ENCODE measurements at places on chromosomes 12 and 14.

- DNase-seq: no peak
Observed at GRCh38 chr12:50275556-50275955, 7.8 kb downstream of the LIMA1 start.

GRCh38 chr14:91693346-91693745 lies 38.5 kb downstream of the CATSPERB start:
- DNase-seq: no peak

DNA sequence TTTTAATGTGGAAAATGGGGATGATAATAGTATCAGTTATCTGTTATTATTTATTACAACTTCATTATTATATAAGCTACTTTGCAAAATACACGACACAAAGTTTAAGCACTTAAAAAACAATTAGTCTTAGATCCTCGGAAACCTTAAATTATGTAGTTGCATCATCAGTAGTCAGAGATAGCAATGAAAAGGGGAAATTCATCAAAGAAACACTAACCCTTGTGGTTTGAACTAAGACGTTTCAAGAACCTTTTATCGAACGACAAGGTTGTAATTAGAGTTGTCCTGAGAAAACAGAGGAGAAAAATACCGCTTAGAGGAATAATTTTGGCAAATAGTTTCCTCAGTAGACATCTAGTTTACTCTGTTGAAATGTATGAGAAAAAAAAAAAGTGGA lies 198.5 kb downstream of the PTPRO start:
- DNase-seq: no peak

- no peak for DNase-seq
Observed at GRCh38 chr12:94151582-94151981, 3.2 kb downstream of the PLXNC1 start.

- no peak for DNase-seq
Observed at GRCh38 chr14:97366400-97366799, 569.2 kb downstream of the VRK1 start.

- DNase-seq: no peak
Observed at GRCh38 chr12:18895946-18896345, 158.0 kb downstream of the CAPZA3 start.

GRCh38 chr12:20514598-20514997 lies 146.3 kb downstream of the PDE3A start:
- DNase-seq: no peak

- no peak for DNase-seq
Observed at GRCh38 chr12:124742111-124742510, 121.6 kb downstream of the SCARB1 start.

DNA sequence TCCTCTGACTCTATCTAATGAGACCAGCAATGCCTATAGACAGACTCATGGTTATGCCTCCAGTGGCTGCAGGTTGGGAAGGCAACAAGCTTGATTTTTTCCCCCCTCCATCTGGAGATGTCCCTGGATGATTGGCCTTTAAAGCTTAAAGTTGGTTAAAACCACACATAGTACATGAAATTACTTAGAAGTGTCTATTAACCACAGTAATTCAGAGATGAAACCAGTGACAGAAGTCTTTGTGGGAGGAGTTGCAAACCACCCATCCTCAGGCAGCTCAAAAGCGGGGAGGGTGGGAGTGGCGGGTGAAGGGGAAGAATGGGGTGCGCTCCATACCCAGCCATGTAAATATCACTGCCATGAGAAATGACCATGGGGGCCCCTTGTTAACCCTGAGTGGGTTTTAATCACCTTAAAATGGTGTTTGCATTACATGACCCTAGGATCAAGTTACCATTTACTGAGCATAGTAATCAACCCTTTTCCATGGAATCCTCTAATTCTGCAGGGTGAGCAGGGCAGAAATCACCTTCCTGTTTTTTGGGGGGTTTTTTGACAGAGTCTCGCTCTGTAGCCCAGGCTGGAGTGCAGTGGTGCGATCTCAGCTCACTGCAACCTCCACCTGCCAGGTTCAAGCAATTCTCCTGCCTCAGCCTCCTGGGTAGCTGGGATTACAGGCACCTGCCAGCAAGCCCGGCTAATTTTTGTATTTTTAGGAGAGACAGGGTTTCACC lies 133.5 kb downstream of the FOXN3 start:
- no peak for DNase-seq

DNA sequence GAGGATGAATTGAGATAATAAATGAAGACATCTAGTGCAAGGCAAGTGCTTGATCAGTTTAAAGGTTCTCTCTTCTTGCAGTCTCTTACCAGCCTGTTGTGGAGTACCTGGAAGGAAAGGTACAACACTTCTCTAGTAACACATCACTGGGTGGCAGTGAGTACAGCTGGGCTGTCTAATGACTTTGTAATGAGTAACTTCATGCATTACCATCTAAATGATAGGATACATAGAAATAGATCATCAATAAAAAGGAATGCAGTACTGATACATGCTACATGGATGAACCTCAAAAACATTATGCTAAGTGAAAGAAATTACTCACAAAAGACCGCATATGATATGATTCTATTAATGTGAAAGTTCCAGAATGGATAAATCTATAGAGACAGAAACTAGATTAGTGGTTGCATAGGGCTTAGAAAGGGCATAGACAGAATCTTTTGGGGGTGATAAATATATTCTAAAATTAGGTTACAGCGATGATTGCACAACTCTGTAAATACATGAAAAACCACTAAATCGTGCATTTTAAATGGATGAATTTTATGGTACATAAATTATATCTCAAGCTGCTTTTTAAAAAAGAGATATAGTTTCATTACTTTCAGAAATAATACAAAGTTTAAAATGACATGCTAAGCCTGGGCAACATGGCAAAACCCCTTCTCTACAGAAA lies 224.4 kb downstream of the CHST11 start:
- no peak for DNase-seq

GRCh38 chr14:87754520-87755223 lies 238.3 kb downstream of the GALC start:
- no peak for DNase-seq

DNA sequence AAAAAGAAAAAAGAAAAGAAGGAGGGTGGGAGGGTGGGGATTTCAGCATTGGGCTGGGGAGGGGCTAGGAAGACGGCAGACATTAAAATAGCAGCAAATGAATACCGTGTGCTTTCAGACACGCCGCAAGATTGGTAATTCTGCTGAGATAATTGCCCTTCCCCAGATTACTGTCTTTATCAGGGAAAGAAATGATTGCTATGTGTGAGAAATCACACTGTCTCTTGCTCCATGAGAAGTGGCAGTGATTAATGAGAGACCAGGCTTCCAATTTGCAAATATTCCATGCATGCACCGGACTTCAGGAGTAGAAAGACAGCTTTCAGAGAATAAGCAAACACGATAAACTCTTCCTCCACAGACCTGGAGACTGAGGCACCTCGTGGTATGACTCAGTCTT lies 7.6 kb upstream of the KCNA5 start:
- DNase-seq: no peak

- peak; percentile 100 for DNase-seq
Observed at GRCh38 chr12:122064025-122064777, 14.4 kb upstream of the MLXIP start.

GRCh38 chr12:110304061-110304551 lies 23.1 kb downstream of the ATP2A2 start:
- DNase-seq: no peak

GRCh38 chr14:100816950-100817901 lies 8.7 kb upstream of the MEG3 start:
- DNase-seq: no peak

- no peak for DNase-seq
Observed at GRCh38 chr14:103619057-103619456, 10.0 kb upstream of the KLC1 start.

GRCh38 chr12:105334582-105334981 lies 4.1 kb downstream of the C12orf75 start:
- no peak for DNase-seq

All from SHP77 (cell line).